ENCODE measurements at places on chromosomes 1 and 21. TPM values are rescaled to one million over a fixed set of nuclear protein-coding genes. Genes with fewer than 3 reads are reported as not detected.
A peak's percentile ranks its signal among the peaks of the same experiment; 100 is the strongest.

DNA sequence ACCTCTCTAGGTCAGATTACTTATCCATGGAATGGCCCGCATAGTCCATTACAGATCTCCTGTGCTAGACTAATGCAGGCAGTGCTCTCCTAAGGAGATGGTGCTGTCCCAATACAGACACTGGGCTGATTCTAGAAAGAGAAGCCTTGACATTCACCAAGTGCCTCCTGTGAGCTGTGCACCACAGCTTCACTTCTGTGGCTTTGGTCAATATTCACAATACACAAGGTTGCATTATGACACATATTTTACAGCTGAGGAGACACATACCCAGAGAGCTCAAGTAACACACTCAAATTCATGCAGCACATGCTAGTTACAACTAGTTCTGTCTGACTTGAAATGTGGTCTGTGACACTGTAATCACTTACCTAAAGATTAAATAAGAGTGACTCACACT, 59.4 kb upstream of the LRRC8B start:
- no peak for DNase-seq

DNA sequence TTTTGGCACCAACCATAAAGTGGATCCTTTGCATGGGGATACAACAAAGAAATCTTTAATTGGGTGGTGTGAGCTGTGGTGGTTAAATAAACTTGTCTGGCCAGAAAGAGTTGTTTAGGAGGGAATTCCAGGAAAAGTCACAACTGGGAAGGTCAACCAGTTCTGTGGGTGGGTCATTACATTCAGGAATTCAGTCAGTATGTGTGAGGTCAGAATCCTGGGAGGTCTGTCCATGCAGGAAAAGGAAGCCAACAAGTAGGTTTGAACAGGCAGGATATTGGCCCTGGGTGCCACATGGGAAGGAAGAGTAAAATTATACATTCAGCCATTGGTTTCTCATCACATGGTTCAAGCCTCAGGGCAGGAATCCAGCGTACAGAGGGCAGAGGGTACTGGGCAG, 162.3 kb upstream of the ADAMTS5 start:
- no peak for DNase-seq

DNA sequence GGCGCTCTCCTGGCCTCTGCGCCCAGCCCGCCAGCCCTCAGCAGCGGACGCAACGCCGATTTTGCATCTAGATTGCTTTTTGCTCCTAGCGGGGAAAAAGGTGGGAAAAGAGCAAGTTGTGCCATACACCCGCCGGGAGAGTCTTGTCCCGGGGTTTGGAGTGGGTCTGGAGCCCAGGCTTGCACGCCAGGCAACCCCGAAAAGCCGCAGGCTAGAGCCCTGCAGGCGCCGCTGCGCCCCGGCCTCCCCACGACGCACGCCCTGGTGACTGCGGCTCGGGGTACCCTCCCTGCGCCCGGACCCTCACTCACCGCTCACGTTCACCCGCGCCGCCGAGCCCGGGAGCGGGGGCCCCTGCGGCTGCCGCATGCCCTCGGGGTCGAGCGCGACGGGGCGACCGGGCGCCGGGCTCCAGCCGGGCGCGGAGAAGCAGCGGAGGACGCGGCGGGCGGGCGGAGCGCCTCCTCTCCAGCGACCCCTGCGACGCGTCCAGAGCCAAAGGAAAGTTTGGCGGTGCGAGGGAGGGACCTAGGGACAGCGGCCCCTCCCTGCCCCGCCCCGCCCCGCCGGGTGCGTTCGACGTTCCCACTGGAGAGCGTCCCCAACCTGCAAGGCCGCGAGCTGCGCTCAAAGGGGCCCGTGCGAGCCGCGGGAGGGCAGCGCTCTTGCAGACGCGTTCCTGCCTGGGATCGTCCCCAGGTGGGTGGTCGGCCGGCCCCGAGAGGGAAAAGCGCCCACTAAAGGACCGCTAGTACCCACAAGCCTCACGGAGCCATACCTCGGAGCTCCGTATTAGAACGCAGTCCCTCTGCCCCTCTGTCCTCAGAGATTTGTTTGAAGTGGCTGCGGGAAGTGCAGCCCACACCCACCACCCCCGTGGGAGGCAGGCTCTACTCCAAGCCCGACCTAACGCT, at the start of gene LPAR3:
TSS of gene LPAR3 (minus strand) at position 502 of the 914 bp plus-strand sequence. CDS start 27,086 bp downstream, outside the sequence.
- peak; percentile 57 for DNase-seq

- peak; percentile 65 for DNase-seq
Observed at GRCh38 chr1:64000021-64000420, 203.4 kb upstream of the UBE2U start.

DNA sequence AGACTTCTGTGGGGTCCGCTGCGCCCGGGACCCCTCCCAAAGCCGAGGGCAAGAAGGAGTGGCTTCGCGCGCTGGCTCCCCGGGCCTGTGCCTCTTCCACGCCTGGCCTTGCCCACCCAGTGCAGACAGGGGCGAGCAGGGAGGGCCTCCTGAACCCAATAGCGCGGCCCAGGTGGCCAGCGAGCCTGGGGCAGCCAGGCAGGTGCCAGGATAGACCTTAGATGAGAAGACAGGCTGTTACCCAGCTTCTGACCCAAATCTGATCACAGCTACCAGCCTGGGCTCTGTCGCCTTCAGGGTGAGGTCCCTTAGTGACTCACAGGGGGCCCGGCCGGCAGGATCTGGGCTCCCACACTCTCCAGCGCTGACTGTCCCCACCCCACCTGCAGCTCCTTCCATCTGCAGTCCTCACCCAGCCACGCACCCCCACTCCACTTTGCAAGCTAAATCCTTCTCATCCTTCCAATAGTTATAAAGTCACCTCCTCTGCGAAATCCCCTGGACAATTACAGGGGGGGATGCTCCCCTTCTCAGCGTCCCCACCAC, 9.6 kb downstream of the CLEC20A start:
- DNase-seq, result peak; percentile 16

- no peak for DNase-seq
Observed at GRCh38 chr1:53242381-53242780, 4.1 kb upstream of the MAGOH start.

EPRS1 gene
- 151 TPM for total RNA-seq

DNA sequence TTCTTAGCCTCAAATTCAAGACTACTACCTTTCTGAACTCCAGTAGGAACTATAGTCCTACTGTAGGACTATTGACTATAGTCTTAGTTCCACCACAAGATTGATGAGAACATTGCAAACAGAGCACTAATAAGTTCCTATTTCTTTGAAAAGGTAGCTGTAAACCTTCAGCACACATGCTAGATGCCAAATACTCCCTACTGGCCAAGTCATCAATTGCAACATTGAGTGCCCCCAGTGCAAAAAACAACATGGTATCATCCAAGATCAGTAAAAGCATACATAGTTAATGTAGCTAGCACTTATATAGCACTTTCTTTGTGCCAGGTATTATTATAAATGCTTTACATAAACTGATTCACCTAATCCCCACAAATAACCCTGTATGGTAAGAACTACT, 99.8 kb downstream of the MRPL39 start:
- DNase-seq, result peak; percentile 6

- peak; percentile 32 for DNase-seq
Observed at GRCh38 chr1:7557301-7557891, 213.7 kb upstream of the VAMP3 start.

DNA sequence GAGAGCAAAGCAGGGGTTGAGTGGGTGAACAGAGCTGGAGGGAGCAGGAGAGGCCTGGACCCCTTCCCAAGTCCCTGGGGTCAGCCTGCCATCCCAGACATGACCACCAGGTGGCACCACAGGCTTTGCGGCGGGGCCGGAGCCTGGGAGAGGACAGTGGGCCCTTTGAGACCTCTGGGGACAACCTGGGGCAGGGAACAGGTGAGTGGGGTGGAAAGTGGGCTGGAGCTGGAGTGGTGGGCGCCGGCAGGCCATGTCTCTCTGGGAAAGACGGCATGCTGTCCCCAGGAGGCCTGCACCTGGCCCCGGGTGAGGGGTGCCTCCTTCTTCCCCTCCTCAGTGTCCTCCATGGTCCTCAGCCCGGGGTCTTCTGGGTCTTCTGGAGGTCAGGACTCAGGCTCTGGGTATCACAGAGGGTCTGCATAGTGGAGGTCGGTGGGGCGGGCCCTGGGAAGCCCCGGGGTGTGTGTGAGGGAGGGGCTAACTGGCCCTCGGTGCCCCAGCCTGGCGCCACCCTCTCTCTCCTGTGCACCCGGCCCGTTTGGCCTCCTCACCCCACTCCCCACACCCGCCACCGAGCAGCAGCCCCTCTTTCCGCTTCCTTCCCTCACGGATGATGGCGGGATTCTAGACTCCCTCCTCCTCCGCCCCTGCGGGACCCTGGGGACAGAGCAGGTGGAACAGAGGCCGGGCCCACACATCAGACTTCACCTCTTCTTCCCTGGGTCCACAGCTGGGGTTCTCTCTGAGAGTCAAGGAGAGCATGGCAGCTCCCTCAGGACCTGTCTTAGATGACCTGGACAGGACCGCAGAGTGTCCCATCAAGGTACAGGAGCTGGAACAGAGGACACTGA, 28.5 kb upstream of the PKP1 start:
- peak; percentile 48 for DNase-seq

KCNJ15 gene
- total RNA-seq, result 2.1 TPM

DNA sequence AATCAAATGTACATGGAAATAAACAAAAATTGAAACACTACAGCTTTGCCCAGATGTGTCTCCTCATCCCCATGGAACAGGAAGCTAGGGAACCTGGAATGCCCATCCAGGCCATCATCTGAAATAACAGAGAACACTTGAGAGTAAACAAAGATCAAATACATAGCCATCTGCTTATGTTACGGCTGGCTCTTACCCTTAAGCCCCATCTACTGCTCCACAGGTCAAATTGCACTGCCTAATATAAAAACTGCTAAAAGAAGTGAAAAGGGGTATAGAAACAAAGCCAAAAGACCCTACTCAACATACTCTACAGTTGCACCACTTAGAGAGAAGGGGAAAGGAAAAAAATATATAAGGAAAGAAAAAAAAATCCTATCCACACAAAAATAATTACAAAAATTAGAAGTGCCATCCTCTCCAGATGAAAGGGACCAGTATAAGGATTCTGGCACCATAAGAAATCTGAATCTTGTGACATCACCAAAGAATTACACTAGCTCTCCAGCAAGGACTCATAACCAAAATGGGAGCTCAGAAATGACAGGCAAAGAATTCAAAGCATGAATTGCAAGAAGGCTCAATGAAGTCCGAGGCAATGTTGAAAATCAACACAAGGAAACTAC, 26.9 kb downstream of the OR6Y1 start:
- peak; percentile 54 for DNase-seq

DNA sequence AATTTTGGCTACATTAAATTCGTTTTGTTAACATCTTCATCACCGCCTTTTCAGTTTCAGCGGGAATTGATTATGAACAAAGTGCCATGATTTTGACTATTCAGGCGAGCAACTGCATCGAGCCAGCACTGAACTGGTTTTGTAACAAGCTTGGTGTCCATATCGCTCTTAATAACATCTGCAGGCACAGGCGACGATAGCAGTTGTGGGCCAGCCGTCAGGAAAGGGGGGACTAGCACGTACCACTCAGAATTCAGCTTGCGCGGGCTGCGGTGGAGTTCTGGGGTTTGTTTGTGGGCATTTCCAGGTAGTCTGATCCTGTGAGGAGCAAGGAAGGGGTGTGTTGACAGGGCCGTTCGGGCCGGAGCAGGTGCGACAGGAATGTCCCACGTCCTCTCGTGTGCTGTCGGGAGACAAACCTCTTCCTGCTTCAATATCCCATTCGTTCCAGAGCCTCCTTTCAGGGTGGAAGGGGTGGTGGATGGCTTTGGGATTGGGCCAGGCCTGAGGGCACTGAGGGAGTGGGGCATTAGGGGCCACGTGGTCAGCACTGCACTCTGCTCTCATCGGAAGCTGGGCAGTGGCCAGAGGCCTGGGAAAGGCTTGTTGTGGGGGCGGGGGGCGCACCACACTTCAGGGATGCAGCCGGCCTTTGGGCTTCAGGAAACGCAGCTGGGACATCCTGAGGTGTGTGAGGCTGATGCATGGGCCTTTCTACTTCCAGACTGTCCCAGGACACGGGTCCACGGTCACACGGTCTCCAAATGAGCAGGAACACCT, 39.1 kb downstream of the SKI start:
- DNase-seq, result no peak

Data from GM23248 (cell line).